Effector memory CD4-positive, alpha-beta T cell (primary cell): ENCODE measurements at places on chromosomes 3 and 15.

DNA sequence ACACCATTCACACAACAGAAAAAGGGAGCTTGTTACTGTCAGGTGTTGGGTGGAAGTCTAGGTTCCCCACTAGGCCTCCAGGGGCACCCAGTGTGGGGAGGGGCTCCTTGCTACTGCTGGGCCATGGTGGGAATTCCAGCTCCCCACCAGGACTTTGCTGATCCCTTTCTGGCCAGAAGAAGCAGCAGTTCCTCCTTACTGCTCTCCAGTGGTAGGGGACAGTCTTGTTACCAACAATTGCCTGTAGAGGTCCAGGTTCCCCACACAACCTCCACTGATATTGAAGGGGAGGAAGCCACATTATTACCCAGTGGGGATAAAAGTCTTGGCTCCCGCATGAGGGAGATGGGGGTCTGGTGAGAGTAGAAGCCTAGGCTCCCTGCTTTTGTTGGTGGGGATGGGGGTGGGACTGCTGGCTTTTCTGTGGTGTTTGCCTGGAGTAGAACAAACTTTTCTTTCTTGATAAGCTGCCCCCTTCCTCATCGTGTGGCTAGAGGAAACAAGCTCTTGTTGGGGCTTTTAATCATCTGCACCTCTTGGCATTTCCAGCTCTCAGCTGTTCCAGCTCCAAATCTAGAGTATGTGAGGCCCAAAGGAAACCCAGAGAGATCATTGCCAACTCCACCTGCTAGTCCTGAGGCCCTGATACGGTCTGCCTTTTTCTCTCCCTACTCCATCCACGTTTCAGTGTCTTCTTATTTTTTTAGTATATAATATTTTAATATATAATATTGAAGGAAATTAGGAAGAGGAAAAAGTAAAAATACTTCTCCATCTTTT lies 824.2 kb downstream of the AGBL1 start:
- no peak overlapping the region for H3K4me3 ChIP-seq
- H3K4me1 ChIP-seq, result no peaks in the 10 kb centered on the region
- no peak for DNase-seq
- H3K27ac ChIP-seq, result no peak overlapping the region

DNA sequence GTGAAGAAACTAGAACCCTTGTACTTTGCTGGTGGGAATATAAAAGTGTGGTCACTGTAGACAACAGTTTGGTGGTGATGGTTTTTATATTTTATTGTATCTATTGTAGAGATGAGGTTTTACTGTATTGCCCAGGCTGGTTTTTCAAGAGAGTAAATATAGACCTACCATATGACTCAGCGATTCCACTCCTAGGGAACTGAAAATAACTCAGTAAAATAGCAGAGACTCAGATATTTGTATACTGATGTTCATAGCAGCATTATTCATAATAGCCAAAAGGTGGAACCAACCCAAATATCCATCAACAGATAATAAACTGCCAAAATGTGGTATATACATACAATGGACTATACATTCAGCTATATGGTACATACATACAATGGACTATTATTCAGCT lies 68.8 kb upstream of the IL12A start:
- no peak overlapping the region for H3K27ac ChIP-seq
- H3K27me3 ChIP-seq, result no peaks in the 10 kb centered on the region
- H3K4me1 ChIP-seq, result no peaks in the 10 kb centered on the region
- no peaks in the 10 kb centered on the region for H3K36me3 ChIP-seq

DNA sequence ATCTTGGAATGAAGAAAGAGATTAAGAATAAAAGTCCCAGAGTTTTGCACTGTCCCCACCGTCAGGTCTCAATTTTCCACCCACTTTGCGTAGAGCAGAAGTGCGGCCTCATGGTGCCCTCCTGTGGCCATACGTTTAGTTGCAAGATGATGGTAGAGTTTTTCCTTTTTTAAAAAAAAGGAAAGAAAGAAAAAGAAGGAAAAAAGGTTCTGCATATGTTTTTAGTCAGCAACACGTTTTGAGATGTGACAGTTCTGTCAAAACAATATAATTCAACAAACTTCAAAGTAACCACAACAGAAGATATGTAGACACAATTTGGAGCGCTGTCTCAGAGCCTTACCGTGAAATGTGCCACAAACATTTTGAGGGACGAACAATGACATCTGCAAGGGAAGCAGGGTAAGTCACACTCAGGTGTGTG lies 24.6 kb downstream of the EBLN2 start:
- DNase-seq, result no peak
- no peaks in the 10 kb centered on the region for H3K36me3 ChIP-seq
- H3K27me3 ChIP-seq, result no peaks in the 10 kb centered on the region
- H3K4me1 ChIP-seq, result no peaks in the 10 kb centered on the region
- no peak overlapping the region for H3K4me3 ChIP-seq

DNA sequence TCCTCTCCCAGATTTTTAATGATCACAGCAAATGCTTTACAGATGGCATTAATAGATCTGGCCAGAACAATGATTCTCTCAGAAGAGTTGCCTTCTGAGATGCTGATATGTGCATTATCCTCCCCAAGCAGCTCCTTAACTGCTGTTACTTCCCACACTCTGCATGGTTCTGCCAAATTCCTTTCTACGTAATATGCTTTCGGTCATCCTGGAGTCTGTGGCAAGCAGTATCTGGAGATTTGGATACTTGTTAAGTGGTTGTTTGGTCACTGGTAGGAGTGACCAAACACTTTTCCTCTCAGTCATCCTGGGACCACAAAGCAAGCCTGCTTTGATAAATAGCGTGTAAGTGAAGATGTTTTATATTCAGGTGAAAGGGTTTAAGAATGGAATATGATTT lies 71.1 kb upstream of the CCNL1 start:
- H3K4me3 ChIP-seq, result no peak overlapping the region
- no peaks in the 10 kb centered on the region for H3K27me3 ChIP-seq
- no peak overlapping the region for H3K27ac ChIP-seq
- H3K4me1 ChIP-seq, result no peaks in the 10 kb centered on the region

DNA sequence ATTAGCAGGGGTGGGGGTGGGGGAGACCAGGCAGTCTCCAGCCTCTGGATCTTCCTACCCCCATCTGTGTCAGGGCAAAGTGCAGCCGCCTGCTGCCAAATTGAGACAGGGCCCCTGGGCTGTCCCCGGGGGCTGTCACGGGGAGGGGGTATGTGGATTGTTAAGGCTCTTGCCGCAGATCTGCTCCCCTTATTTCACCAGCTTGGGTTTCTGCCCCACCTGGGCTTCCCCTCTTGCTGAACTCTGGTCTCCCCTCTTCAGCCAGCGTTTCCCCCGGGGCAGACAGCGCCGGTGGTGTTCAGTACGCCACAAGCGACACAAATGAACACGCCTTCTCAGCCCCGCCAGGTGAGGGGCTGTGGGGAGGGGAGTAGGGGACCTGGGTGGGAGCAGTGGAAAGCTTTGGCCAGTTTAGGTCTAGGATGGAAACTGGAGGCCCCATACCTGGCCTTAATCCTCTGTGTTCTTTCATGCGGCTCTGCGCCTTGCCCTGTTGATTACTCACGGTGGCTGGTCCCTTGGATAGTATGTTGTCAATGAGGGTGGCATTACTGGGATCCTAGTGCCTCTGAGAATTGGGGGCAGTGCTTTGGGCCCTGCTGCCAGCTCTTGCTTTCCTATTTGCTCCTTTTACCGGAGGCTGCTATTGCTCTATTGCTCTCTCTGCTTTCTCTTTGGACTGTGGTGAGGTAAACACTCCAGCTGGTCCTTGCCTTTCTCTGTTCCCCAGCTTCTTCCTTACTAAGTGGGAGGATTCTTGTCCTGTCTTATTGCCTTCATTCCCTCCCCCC lies 1.7 kb downstream of the EIF4G1 start:
- H3K4me3 ChIP-seq, result no peak overlapping the region
- H3K36me3 ChIP-seq, result peaks cover 25% of the 10 kb centered on the region
- DNase-seq, result no peak
- H3K27ac ChIP-seq, result peak overlapping the region; percentile 92
- H3K4me1 ChIP-seq, result peaks cover 20% of the 10 kb centered on the region

- no peaks in the 10 kb centered on the region for H3K36me3 ChIP-seq
- DNase-seq, result no peak
- peaks cover 16% of the 10 kb centered on the region for H3K4me1 ChIP-seq
- no peak overlapping the region for H3K27ac ChIP-seq
- no peak overlapping the region for H3K4me3 ChIP-seq
- no peaks in the 10 kb centered on the region for H3K27me3 ChIP-seq
Observed at GRCh38 chr3:109899925-109900324, 562.6 kb upstream of the DPPA4 start.

GRCh38 chr15:93250950-93251349 lies 161.9 kb upstream of the RGMA start:
- no peaks in the 10 kb centered on the region for H3K4me1 ChIP-seq
- H3K36me3 ChIP-seq, result no peaks in the 10 kb centered on the region
- no peak overlapping the region for H3K27ac ChIP-seq
- DNase-seq, result no peak

DNA sequence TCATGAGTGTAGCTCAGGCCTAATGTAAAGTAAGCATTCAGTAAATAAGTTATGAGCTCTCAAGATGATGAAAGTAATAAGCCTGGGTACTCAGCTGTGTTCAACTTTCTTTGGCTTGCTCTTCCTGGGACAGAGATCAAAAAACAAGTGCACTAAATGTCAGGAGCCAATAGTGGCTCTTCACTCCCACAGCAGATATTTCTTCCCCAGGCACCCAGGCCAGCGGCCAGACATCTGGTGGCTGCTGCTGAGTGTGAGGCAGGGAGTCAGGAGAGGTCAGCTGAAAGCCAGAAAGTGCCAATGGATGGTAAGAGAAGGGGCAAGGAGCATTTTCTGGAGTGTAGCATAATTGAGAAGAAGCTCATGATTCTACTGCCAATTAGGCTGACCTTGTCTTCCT lies 18.2 kb upstream of the ITGA11 start:
- H3K27ac ChIP-seq, result no peak overlapping the region
- no peaks in the 10 kb centered on the region for H3K4me1 ChIP-seq
- no peaks in the 10 kb centered on the region for H3K36me3 ChIP-seq
- H3K27me3 ChIP-seq, result peaks cover 6% of the 10 kb centered on the region
- no peak for DNase-seq
- H3K4me3 ChIP-seq, result no peak overlapping the region

- H3K4me3 ChIP-seq, result no peak overlapping the region
- no peak for DNase-seq
- H3K4me1 ChIP-seq, result no peaks in the 10 kb centered on the region
Observed at GRCh38 chr3:126149960-126150515, 30.3 kb downstream of the ALDH1L1 start.

GRCh38 chr3:187006864-187007630 lies 76.7 kb downstream of the ST6GAL1 start:
- H3K27ac ChIP-seq, result peak overlapping the region; percentile 36
- DNase-seq, result no peak
- no peaks in the 10 kb centered on the region for H3K27me3 ChIP-seq

DNA sequence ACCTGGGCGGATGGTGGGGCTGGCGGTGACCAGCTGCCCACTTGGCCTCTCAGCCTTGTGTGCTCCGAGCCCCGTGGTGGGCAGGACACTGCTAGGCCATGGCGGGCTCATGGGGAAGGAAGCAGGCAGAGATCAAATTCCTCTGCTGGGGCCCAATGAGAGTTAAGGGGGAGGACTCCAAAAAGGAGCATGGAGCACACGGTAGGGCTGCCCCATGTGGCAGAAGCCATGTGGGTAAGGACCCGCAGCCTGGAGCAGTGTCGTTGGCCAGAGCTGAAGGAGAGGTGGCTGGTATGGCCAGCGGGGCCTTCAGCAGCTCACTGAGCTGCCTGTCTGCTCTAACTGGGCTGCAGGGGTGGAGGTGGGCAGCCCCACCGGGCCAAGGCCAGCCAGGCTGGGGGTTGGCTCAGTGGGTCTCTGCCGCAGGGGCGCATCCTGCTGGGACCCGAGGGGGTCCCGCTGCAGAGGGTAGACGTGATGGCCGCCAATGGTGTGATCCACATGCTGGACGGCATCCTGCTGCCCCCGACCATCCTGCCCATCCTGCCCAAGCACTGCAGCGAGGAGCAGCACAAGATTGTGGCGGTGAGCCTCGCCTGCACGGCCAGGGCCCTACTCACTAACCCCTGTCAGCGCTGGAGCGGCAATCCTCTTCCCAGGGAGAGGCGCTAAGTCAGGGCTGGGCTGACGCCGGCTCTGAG lies 11.3 kb downstream of the STAB1 start:
- no peak for DNase-seq

DNA sequence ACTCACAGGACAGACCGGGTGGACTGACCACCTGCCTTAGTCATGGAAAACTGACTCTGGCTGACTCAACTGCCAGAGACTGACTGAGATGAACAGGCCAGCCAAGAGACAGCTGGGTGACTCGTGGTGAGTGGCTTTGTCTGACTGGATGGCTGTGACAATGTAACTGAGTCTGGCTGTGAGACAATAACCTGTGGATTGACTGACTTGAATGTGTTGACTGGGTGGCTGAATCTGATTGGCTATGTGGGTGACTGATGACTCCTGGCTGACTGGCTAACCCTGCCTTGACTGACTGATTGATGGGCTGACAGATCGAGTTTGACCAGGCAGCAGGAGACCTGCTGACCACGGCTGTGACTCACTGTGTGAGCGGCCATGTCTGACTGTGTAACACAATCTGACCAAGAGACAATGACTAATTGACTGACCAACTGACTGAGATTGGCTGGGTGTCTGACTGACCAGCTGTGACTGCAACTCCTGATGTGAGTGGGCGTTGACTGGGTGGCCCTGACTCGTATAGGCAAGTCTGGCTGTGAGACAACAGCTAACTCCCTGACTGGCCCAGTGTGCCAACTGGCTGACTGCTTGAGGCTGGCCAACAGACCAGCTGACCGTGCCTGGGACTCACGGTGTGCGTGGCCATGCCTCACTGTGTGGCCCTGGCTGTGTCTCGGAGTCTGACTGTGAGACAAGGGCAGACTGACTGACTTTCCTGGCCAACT lies 509.1 kb downstream of the SHQ1 start:
- DNase-seq, result no peak
- no peak overlapping the region for H3K4me3 ChIP-seq
- no peak overlapping the region for H3K27ac ChIP-seq
- H3K4me1 ChIP-seq, result peaks cover 7% of the 10 kb centered on the region

GRCh38 chr3:9692416-9692815 lies 11.2 kb upstream of the CPNE9 start:
- no peaks in the 10 kb centered on the region for H3K4me1 ChIP-seq
- no peak for DNase-seq
- peaks cover 92% of the 10 kb centered on the region for H3K36me3 ChIP-seq
- H3K27ac ChIP-seq, result no peak overlapping the region

DNA sequence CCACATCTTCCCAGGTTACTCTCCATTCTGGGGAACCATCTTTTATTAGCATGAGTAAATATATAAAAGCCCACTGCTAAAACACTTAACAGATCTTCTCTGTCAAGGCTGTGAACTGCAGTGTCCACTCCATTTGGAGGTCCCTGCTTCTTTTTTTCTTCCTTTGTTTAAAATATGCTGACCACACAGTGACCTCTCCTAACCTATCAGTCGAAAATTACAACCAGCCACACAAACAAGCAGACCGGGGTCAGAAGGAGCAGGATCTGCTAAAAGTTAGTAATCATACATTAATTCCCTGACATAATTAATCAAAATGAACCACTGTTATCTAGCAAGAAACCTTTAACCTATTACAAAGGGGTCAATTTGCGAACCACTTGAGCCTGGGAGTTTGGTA lies 427.9 kb upstream of the NR2F2 start:
- no peak for DNase-seq
- no peak overlapping the region for H3K4me3 ChIP-seq
- no peaks in the 10 kb centered on the region for H3K4me1 ChIP-seq
- H3K27me3 ChIP-seq, result no peaks in the 10 kb centered on the region
- no peaks in the 10 kb centered on the region for H3K36me3 ChIP-seq

- no peak for DNase-seq
- H3K27ac ChIP-seq, result no peak overlapping the region
- H3K4me3 ChIP-seq, result no peak overlapping the region
- no peaks in the 10 kb centered on the region for H3K27me3 ChIP-seq
- no peaks in the 10 kb centered on the region for H3K36me3 ChIP-seq
Observed at GRCh38 chr3:153319705-153320554, 157.9 kb downstream of the RAP2B start.
